ENCODE measurements at places on chromosomes 4 and X.

GRCh38 chr4:154595807-154596206 lies 5.3 kb upstream of the FGA start:
- no peak for DNase-seq

DNA sequence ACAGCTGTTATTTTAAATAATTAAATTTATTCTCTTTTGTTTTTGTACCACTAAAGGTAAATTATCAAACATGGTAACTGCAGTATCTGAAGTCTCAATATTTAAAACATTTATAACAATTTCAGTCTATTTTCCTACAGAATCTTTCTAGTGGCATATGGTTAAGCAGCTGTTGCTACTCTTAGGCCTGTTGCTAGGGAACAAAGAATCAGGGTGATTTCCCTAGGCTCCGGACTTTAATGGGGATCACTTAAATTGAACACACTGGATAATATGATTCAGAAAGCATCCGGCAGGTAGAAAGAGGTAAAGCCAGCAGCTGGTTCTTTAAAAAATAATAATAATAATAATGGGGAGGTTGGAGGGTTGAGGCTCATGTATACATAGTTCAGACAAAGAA lies 17.6 kb downstream of the FBXO8 start:
- DNase-seq, result no peak

- no peak for DNase-seq
Observed at GRCh38 chr4:152585023-152585441, 49.1 kb upstream of the FBXW7 start.

DNA sequence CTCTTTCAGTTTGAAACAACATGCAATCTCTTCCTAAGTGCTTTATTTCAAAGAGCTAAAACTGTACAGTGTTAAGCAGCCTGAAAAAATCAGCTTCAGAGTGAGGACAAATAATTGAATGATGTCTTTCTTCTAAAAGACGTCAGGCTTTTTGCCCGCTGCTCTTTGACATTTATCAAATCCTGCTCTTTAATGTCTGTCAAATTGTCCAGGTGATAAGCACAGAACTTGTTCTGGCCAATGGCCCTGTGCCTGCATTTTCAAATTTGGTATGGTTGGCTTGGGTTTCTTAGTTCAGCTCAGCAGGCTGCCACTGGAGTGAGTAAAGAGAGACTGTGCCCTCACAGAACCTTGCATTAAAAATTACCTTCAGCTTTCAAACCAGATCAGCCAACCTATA lies 712.9 kb upstream of the LCORL start:
- DNase-seq, result no peak

DNA sequence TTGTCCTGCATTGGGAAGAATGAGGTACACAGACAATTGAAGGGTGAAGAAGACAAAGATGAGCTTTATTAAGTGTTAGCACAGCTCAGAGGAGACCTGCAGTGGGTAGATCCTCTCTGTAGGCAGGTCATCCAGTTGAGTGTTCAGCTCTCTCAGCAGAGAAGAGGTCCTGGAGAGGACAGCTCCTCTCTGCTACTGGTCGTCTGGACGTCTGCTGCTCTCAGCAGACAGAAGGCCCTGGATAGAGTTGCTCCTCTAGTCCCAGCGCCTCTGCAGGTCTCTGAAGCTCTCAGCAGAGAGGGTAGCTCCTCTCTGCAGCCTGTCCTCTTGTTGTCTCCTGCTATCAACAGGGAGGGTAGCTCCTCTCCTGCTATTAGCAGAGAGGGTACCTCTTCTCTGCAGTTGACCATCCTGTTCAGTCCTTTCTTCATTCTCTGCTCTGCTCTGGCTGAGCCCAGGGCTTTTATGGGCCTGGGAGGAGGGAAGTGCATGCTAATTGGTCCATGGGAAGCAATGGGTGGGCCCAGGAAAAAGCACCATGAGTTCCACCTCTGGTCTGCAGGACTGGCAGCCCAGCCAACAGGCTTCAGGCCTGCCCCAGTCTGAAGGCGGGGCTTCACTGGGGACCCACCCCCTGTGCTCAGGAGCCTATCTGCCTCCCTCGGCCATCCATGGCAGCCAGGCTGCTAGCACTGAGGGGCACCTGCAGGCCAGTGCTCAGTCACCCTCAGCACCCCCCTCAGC lies 54.1 kb upstream of the IBSP start:
- no peak for DNase-seq

GRCh38 chr4:112348488-112349158 lies 51.5 kb downstream of the ALPK1 start:
- no peak for DNase-seq

DNA sequence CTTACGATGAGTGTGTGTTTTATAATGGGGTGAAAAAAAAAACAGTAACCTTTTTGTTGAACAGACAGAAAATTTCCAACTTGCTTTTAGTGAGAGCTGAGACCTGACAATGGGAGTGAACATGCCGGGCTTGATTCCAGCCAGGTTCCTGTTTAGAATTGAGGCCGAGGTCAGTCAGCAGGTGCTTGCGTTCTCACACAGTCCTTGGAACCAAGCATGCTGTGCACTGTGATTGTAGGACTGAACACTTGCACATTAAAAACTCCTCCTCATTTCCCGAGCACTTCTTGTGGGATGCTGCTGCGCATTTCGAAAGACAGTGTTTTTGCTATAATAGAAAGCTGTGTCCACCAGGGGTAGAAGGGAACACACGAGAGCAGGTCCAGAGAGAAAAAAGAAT lies 51.8 kb downstream of the TMEM131L start:
- no peak for DNase-seq

- no peak for DNase-seq
Observed at GRCh38 chr4:139602776-139603360, 46.8 kb upstream of the SETD7 start.

GRCh38 chr4:85029453-85029852 lies 63.0 kb upstream of the WDFY3 start:
- no peak for DNase-seq

GRCh38 chr4:187309456-187309855 lies 585.8 kb upstream of the FAT1 start:
- no peak for DNase-seq

GRCh38 chrX:140297273-140297672 lies 207.6 kb downstream of the SOX3 start:
- DNase-seq, result no peak

DNA sequence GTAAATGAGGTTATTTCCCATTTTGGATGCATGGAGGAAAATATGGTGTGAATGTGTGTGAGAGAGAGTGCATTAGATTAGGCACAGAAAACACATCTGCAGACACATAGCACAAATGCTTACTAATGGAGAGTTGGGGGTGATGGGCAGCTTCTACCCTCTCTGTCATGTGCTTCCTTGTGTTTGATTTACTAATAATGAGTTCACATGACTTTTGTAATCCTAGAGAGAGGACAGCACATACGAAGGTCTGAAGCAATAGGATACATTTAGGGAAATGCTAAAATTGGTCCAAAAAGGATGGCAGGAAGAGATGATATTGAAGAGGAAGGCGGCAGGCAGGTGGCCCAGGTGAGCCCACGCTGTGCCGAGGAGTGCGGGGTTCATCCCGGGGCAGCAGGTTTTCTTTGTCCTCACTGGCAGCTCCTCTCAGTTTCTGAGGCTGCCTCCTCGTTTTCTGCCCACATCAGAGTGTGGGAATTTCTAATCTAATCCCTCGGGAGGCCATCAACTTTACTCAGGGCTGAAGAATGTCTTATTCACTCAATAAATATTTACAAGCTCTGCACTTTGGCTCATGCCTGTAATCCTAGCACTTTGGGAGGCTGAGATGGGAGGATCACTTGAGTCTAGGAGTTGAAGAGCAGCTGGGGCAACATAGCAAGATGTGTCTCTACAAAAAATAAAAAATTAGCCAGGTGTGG lies 15.9 kb upstream of the MAP9 start:
- DNase-seq, result no peak

DNA sequence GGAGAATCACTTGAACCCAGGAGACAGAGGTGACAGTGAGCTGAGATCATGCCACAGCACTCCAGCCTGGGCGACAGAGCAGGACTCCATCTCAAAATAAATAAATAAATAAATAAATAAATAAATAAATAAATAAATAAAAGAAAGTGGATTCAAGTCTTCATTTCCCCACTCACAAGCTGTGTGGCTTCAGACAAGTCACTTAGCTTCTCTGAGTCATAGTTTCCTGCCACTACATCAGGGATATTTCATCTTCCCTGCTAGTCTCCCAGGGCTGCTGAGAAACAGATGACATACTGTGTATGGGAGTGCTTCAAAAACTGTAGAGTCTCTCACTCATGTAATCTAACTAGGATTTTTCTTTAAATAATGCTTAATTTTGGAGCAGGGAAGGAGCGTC lies 37.2 kb downstream of the TBC1D9 start:
- DNase-seq, result no peak

GRCh38 chr4:127249767-127250108 lies 383.0 kb upstream of the INTU start:
- DNase-seq, result no peak

DNA sequence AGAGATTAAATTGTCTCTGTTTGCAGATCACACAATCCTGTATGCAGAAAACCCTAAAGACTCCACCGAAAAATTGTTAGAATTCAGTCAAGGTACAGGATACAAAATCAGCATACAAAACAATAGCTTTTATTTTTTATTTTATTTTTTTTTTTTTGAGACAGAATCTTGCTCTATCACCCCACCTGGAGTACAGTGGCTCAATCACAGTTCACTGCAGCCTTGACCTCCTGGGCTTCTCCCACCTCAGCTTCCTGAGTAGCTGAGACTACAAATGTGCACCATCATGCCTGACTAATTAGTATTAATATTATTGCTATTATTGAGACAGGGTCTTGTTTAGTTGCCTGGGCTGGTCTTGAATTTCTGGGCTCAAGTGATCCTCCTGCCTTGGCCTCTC lies 8.9 kb upstream of the PLXNB3 start:
- DNase-seq, result no peak

DNA sequence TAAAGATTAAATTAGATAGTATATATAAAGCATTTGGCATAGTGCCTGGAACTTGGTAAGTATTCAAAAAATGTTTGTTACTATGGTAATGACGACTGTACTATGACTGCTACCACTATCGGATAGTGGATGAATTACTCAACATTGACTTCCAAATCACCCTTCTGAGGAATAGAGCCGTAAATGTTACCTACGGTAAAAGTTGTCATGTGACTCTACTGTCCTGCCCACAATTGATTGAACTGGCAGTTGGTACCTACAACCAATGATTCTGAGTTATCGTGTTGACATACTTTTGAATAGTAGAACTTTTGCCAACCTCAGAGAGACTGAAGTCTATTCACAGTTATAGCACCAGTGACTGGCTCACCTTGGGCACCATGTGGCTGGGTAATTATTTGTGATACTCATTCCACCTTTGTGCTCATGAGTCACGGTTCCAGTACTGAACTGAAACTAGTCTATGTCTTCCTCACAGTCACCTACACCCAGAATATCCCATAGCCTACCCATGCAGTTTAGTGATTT lies 185.5 kb upstream of the PITX2 start:
- no peak for DNase-seq

GRCh38 chr4:54942721-54943120 lies 182.7 kb downstream of the KDR start:
- peak; percentile 35 for DNase-seq

GRCh38 chrX:7159149-7159861 lies 11.4 kb upstream of the PUDP start:
- DNase-seq, result no peak

DNA sequence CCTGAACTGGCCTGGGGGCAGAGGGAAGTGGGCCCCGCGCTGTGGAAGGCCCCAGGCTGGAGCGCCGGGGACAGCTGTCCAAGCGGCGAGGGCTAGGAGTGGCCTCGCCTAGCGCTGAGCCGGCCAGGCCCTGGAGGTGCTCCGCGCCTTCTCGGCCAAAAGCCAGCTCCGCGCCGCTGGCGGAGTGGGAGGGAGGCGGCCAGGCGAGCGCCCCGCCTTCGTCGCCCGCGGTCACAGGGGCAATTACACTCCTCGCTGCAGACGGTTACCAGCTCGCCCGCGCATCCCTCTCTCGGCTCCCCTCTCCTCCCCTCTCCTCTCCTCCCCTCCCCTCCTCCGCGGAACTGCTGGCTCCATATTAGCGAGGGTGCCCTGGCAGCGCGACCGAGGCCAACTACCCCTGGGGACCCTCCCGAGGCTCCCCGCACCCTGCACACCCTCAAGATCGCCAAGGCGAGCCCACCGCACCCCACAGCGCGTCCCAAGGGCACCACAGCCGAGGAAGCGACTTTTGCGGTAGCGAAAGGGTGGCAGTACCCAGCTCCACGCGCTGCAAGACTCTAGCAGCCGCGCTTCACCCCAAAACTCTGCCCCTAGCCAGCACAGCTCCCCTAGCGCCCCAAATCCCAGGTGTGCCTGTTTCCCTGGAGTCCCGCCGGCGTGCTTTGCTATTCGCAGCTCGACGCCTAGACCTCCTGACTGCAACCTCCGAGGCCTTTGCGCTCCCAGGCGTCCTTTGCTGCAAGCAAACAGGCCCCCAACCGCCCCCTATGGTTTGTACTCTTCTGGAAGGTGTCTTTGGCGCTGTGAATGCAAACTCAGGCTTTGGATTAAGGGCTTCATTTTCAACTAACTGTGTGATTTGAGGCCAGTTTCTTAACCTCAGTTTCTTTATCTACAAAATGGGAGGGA lies 91.4 kb downstream of the BCOR start:
- no peak for DNase-seq

- no peak for DNase-seq
Observed at GRCh38 chr4:60034361-60034760, 1165.8 kb upstream of the ADGRL3 start.

- DNase-seq, result no peak
Observed at GRCh38 chr4:114465766-114466165, 132.8 kb upstream of the UGT8 start.

DNA sequence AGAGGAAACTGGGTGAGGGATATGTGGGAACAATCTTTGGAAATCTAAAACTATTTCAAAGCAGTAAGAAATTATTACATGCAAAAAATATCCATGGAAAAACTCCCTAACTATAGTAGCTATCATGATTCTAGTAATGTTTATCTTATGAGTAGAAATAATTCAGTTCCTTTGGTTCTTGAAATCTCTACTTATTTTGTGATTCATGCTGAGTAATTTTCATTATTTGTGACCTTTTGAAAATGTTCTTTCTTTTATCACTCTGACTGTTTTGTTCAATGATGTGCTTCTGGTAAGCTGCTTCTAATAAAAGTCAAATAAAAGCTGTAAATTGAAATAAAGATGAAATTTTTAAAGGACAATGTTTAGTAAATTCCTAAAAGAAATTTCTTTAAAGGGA lies 40.4 kb upstream of the MAGEB10 start:
- no peak for DNase-seq

DNA sequence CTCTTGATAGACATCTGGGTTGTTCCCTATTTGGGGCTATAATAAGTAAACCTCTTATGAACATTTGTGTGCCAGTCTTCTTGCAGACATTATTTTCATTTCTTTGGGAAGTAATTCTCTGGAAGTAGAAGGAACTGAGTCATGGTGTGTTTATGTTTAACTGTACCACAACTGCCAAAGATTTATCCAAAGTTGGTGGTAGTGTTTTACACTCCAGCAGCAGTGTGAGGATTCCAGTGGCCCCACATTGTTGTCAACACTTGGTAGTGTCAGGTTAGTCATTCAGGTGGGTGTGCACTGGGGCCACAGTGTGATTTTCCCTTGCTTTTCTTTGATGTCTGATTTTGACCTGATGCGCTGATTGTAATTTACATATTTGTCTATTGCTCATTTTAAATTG lies 5.0 kb upstream of the UVSSA start:
- no peak for DNase-seq

- peak; percentile 86 for DNase-seq
Observed at GRCh38 chr4:121189326-121190215, 25.4 kb upstream of the TNIP3 start.
